ENCODE measurements at places on chromosomes 5 and 9.
A peak's percentile ranks its signal among the peaks of the same experiment; 100 is the strongest.

GRCh38 chr5:97101189-97101910 lies 41.1 kb downstream of the LIX1 start:
- no peak for DNase-seq

DNA sequence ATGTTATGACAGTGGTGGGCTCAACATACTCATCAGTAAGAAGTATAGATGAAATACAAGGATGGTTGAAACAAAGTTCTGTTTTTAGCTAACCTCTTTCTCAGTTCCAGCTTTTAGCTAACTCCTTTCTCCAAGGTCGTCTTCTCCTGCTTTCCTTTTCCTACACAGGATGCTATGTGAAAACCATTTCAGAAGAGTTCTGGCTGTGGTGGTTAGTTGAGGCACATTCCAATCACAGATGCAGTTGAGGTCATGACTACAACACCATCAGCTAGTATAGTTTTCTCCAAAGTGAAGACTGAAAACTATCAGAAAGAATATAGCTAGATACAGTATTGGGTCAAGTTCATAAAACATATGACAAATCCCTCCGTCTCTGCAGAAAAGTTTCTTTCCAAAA lies 477.7 kb upstream of the C9orf72 start:
- DNase-seq: no peak

- peak; percentile 75 for DNase-seq
Measured at GRCh38 chr5:177452688-177453638, 6.3 kb downstream of the PRR7 start.

GRCh38 chr5:80782626-80783025 lies 127.8 kb upstream of the DHFR start:
- no peak for DNase-seq

GRCh38 chr5:141788296-141788970 lies 89.8 kb downstream of the PCDH1 start:
- DNase-seq: no peak

- DNase-seq: no peak
Measured at GRCh38 chr9:70747261-70747718, 332.8 kb upstream of the KLF9 start.

- DNase-seq: no peak
Measured at GRCh38 chr5:143708672-143709071, 103.3 kb upstream of the HMHB1 start.

GRCh38 chr5:117889596-117889995 lies 1098.8 kb downstream of the DTWD2 start:
- DNase-seq: no peak

GRCh38 chr9:69260161-69260560 lies 64.9 kb upstream of the ENTREP1 start:
- no peak for DNase-seq

Measured in pancreas (tissue), 10 donors.